ENCODE measurements at places on chromosomes 11 and 22. TPM values are rescaled to one million over a fixed set of nuclear protein-coding genes. Genes with fewer than 3 reads are reported as not detected.
A peak's percentile ranks its signal among the peaks of the same experiment; 100 is the strongest.

GRCh38 chr11:2347308-2347830, 29.7 kb upstream of the CD81 start:
- no peak for DNase-seq

C11orf86 gene
- polyA plus RNA-seq, result not detected

- peak; percentile 70 for DNase-seq
Measured at GRCh38 chr11:2825889-2826678, 59.5 kb downstream of the CDKN1C start.

DNA sequence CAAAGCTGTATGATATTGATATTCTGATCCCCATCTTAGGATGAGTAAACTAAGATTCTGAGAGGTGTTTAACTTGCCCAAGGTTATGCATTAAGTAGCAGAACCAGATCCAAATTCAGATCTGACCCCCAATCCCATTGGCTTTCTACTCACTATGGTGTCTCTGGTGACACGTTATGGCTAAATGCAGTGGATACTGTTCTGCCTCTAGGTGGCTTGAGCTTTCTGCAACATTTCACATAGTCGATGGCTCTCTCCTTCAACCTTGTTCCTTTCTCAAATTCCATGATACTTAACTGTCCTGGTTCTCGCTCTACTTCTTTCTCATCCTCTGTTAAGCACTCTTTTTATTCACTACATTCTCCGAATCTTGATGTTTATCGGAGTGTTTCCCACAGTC, 9.4 kb downstream of the C11orf97 start:
- DNase-seq, result no peak

DNA sequence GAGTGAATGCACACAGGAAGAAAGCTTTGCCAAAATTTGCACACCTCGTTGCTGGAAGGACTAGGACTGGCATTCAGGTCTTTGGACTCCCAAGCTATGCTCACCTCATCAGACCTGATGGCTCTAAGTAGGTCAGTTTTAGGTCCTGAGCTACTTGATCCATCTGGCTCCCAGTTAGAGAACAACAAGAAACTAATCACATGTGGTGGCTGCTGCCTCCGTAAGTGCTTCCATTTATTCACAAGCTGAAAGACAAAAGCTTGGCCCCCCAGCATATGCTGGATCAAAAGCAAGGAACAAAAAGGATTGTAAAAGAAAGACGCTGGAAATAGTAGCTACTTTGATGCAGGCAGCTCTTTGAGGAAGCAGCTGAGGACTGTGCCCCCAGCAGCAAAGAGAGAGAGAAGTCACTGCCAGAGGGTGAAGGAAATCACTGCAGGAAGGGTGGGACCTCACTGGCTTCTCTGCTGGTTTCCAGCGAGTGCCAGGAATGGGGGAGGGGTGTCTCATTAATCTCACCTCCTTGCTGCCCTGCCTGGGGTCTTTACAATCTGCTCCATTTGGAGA, 268.9 kb downstream of the KIRREL3 start:
- no peak for DNase-seq

DNA sequence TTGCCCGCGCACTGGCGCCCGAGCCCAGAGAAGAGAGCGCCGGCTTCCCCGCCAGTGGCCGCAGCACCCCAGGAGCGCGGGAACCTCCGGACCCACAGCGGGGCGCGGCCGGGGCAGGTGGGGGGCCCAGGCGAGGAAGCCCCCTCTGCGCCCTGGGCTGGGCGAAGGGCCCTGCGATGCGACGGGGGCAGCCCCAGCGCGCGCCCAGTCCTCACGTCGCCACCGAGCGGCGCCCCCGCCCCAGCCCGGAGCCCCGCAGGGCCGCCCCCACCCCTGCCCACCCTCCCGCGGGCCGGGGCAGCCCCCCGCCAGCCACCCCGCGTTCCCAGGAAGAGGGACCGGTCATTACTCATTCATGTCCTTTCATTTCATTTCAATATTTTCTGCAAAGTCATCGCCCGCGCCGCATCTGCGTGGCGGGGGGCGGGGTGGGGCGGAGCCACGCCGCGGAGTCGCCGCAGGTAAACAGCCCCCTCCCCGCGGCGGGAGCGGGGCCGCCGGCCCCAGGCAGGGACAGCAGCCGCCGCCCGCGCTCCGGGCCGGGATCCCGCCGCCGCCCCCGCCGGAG, 673 bp upstream of the PANX2 start:
- no peak for DNase-seq

All from forelimb muscle (tissue), 1 donor.